Activated T-cell treated with anti-CD3 and anti-CD28 coated beads for 48 hours (primary cell): ENCODE measurements at places on chromosomes 7 and 10.

DNA sequence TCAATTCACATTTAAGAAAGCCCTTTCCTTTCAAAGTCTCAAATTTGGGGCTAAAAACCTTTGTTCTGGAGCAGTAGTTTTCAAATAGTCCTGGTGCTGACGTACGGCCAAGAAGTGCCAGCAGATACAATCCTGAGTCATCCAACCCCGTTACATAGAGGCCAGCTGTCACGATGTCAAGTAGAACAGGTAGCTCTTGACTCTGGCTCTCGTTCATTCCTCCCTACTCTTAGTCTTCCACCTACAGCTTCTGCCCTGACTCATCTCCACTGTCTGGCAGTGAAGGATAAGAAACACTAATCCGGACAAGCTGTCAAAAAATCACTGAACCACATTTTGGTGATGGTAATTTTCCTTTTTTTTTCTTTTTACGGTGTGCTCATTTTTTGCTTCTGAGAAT, 132.4 kb upstream of the PTN start:
- no peak for DNase-seq

DNA sequence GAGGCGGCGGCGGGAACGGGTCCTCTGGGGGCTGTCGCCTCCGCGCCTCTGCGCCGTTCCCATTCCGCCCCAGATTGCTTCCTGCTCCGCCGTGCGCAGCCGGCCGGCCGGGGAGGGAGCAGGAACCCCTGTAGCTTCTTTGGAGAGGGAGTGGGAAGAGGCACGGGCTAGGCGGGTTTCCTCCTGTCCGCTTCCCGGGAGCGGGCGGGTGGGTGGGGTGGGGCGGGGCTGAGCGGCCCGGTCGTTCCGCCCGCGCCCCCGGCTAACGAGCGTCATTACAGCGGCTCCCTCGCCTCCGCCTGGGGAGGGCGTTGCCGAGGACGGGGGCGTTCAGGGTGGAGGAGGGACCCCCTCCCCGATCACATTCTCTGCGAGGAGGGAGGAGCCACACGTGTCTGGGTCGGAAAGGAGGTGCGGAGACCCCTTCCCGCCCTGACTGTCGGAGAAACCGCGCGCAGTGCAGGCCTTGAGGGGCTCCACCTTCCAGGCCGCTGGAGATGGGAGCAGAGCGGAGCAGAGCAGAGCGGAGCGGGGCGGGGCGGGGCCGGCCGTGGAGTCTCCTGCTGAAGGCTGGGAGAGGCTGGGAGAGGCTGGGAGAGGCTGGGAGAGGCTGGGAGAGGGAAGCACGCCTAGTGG, 39.7 kb downstream of the AGAP3 start:
- no peak for DNase-seq

GRCh38 chr7:155487509-155488482, 29.9 kb downstream of the EN2 start:
- DNase-seq = no peak

GRCh38 chr7:134768243-134768642, 11.2 kb upstream of the CALD1 start:
- DNase-seq = no peak

DNA sequence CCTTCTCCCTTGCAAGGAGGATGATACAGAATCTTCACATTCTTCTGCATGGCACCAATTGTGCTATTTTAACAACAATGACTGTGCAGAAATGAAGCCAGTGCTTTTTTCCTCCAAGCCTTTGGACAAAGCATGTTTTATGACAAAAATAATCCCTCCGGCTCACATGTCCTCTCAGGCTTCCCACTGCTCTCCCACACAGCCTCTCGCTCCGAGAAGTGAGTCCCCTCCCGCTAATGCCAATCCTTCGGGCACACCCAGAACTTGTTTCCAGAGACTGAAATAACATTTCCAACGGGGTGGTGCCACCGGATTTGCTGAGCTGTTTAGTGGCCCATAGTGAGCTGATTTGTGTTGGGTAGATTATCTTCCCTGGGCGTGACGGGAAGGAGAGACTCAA, 35.8 kb downstream of the RBM17 start:
- no peak for DNase-seq

DNA sequence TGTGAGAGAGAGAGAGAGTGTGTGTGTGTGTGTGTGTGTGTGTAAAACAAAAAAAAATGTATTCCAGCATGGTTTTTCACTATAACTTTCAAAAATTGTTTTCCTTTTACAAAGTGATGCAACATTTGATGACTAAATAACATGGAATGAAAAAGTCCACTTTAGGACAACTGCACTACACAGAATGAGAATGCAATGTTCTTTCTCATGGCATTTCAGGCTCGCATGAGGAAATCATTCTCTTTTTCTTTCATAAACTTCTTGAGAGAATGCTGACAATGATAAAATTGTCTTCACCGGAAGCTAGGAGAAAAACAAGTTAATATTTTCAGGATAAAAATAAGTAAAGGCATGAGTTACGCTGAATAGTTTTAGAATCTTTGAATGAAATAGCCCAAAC, 53.7 kb downstream of the SLC16A12 start:
- DNase-seq = no peak

DNA sequence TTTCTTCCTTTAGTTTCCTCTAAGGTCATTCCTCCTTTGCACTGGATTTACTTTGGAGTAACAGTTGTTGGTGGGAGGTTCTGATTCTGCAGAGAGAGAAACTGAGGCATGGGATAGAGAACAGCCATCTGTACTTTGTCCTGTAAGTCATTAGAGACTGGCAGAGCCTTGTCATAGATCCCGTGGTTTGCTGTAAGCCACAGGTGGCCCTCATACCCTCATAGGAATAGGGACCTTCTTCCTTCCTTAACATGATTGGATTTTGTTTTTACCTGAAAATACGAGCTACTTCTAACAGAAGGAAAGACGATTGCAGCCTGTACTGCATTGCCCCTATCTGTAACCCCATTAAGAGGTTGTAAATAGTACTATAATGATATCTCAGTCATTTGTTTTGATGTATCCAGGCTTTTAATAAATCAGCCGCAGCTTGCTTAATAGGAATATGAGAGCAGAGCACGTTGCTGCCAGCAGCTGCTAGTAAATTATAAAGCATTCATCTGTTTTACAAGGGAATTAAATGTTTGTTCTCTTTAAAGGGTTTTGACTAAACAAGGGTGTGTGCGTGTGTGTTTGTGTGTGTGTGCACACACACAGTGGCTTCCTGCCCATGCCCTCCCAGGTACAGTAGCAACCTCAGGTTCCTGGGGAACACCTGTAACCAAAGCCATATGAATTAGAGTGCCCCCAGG, 249.8 kb downstream of the AUTS2 start:
- DNase-seq = no peak
